ENCODE measurements at places on chromosomes 3 and 15.

DNA sequence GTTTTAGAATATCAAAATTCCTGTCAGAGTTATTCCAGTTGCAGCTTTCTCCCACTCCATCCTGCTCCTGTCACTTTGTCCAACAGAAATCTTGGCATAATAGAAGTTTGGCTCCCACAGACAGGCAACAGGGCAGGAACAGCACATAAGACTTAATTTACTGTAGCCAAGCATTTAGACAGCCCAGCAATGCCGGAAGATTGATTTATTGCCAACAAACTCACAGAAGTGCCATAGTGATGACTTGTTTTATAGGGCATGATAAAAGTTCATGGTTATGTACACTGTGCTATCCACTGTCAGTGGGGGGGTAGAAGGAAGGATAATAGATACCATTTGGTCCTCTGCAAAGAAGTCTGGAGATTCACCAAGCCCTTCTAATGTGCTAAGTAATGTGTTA, 98.3 kb upstream of the CBLB start:
- DNase-seq = no peak

- peak; percentile 18 for DNase-seq
Measured at GRCh38 chr3:125310623-125311081, 64.5 kb downstream of the ZNF148 start.

- no peak for DNase-seq
Measured at GRCh38 chr3:184192889-184193288, 6.9 kb downstream of the ABCF3 start.

- no peak for DNase-seq
Measured at GRCh38 chr15:83762367-83762766, 108.4 kb downstream of the ADAMTSL3 start.
